Thoracic aorta (tissue), 2 donors: ENCODE measurements at places on chromosomes 2 and 18.

GRCh38 chr2:209661286-209661894, 110.2 kb upstream of the UNC80 start:
- H3K36me3 ChIP-seq, result no peaks in the 10 kb centered on the region
- no peaks in the 10 kb centered on the region for H3K4me1 ChIP-seq
- no peaks in the 10 kb centered on the region for H3K27me3 ChIP-seq
- no peak overlapping the region for H3K27ac ChIP-seq
- no peak overlapping the region for H3K4me3 ChIP-seq
- no peak for DNase-seq

- H3K27me3 ChIP-seq, result no peaks in the 10 kb centered on the region
- no peak overlapping the region for H3K27ac ChIP-seq
- no peak for DNase-seq
- no peaks in the 10 kb centered on the region for H3K36me3 ChIP-seq
- no peak overlapping the region for H3K4me3 ChIP-seq
Observed at GRCh38 chr18:3664563-3665178, 214.7 kb downstream of the TGIF1 start.

- no peaks in the 10 kb centered on the region for H3K27me3 ChIP-seq
- H3K27ac ChIP-seq, result no peak overlapping the region
- no peak overlapping the region for H3K4me3 ChIP-seq
- no peaks in the 10 kb centered on the region for H3K4me1 ChIP-seq
Observed at GRCh38 chr2:203730076-203730729, 23.8 kb downstream of the CD28 start.

DNA sequence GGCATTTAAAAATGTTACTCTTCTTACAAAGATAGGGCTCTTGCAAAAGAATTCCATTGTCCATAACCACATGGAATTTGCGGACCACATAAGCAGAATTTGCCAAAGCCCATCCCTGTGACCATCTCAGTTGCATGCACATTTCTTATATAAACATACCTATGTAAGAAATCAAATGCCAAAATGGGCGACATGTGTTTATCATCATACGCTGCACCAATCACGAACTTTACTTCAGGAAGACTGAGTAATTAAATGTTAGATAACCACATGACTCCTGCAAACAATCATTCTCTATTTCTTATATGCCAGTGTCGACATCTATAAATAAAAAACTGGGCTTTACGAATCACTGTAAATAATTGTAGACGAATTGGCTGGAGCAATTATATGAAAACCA, 186.1 kb upstream of the RBMS1 start:
- no peak overlapping the region for H3K27ac ChIP-seq
- no peak for DNase-seq
- H3K27me3 ChIP-seq, result no peaks in the 10 kb centered on the region
- H3K36me3 ChIP-seq, result no peaks in the 10 kb centered on the region
- no peaks in the 10 kb centered on the region for H3K4me1 ChIP-seq

DNA sequence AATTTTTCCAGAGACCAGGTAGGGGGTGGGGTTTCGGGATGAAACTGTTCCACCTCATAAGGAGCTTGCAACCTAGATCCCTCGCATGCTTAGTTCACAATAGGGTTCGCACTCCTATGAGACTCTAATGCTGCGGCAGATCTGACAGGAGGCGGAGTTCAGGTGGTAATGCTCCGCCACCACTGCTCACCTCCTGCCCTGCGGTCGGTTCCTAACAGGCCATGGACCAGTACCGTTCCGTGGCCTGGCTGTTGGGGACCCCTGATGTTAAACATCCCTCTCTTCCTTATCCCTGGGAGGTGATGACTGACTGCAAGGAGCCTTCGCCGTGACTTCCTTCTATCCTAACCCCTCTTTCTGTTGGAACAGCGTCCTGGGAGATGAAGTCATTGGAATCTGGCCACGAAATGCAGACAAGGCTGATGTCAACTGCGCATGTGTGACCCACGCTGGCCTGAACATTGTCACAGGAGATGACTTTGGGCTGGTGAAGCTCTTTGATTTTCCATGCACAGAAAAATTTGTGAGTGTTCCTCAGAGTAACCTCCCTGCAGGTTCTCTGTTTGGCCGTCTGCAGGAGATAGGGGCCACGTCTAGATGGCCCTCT, 82.4 kb downstream of the RTN4 start:
- no peaks in the 10 kb centered on the region for H3K27me3 ChIP-seq
- H3K4me3 ChIP-seq, result no peak overlapping the region
- H3K4me1 ChIP-seq, result peaks cover 18% of the 10 kb centered on the region

- H3K27ac ChIP-seq, result no peak overlapping the region
- H3K4me3 ChIP-seq, result no peak overlapping the region
- H3K4me1 ChIP-seq, result peaks cover 3% of the 10 kb centered on the region
Observed at GRCh38 chr2:205661281-205661680, 21.0 kb upstream of the NRP2 start.

DNA sequence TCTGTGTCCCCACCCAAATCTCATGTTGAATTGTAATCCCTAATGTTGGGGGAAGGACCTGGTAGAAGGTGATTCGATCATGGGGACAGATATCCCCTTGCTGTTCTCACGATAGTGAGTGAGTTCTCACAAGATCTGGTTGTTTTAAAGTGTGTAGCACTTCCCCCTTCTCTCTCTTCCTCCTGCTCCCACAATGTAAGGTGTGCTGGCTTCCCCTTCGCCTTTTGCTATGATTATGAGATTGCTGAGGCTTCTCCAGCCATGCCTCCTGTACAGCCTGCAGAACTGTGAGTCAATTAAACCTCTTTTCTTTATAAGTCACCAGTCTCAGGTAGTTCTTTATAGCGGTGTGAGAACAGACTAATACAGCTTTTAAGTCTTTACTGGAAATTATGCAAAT, 193.3 kb upstream of the RBBP8 start:
- no peak overlapping the region for H3K4me3 ChIP-seq
- H3K4me1 ChIP-seq, result peaks cover 15% of the 10 kb centered on the region
- no peaks in the 10 kb centered on the region for H3K36me3 ChIP-seq
- no peak for DNase-seq

GRCh38 chr2:64876137-64876647, 113.0 kb upstream of the SLC1A4 start:
- DNase-seq, result peak; percentile 51
- peak overlapping the region; percentile 65 for H3K27ac ChIP-seq
- no peaks in the 10 kb centered on the region for H3K27me3 ChIP-seq

DNA sequence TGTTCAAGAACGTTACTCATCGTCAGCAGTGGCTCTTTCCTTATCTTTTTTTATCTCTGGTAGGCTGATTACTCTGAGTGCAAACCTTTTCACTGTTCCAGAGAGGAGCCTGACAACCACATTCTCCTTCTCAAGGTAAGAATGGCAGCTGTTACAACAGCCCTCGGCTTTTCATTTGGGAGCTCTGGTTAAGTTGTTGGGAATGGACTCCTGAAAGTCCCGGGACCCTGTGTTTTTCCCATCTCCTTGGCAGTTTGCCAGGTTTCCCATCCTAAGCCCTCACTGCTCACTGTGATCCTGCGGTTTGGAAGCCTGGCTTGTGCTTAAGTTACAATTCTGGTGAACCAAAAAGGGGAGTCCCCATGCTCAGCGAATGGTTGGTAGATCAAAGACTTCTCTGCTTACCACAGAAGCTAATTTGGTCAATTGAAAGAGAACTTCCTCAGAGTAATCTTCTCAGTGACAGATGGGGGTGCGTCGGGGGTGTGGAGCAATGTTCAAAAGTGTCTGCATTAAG, 122.3 kb downstream of the LYPD6B start:
- H3K27me3 ChIP-seq, result no peaks in the 10 kb centered on the region
- no peaks in the 10 kb centered on the region for H3K4me1 ChIP-seq
- no peaks in the 10 kb centered on the region for H3K36me3 ChIP-seq
- H3K27ac ChIP-seq, result no peak overlapping the region

GRCh38 chr2:120365236-120365793, 19.4 kb downstream of the INHBB start:
- no peak overlapping the region for H3K4me3 ChIP-seq
- H3K27ac ChIP-seq, result no peak overlapping the region
- DNase-seq, result no peak
- H3K4me1 ChIP-seq, result peaks cover 4% of the 10 kb centered on the region
- H3K27me3 ChIP-seq, result no peaks in the 10 kb centered on the region
- no peaks in the 10 kb centered on the region for H3K36me3 ChIP-seq

- H3K36me3 ChIP-seq, result no peaks in the 10 kb centered on the region
- H3K27ac ChIP-seq, result peak overlapping the region; percentile 97
- no peak for DNase-seq
- H3K27me3 ChIP-seq, result no peaks in the 10 kb centered on the region
- peaks cover 31% of the 10 kb centered on the region for H3K4me1 ChIP-seq
Observed at GRCh38 chr2:238598802-238599530, 172.2 kb downstream of the ASB1 start.

DNA sequence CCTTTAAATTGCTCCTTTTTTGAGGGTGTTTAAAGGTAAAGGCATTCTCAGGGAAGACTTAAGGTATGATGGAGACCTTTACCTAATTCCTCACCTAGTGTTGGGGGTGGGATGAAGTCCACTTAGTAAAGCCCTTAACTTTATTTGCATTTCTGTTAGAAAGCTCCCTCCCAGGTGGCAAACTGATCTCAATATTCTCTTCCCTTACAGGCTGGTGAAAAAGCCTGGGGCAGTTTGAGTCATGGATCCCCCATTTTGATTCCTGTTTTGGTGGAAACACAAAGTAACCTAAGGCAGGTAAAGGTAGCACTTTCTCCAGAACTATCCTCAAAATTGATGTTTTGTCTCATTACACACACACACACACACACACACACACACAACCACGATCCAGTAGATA, 33.8 kb upstream of the HNRNPA3 start:
- no peak overlapping the region for H3K27ac ChIP-seq
- no peaks in the 10 kb centered on the region for H3K36me3 ChIP-seq
- H3K4me3 ChIP-seq, result no peak overlapping the region
- DNase-seq, result no peak
- no peaks in the 10 kb centered on the region for H3K4me1 ChIP-seq

DNA sequence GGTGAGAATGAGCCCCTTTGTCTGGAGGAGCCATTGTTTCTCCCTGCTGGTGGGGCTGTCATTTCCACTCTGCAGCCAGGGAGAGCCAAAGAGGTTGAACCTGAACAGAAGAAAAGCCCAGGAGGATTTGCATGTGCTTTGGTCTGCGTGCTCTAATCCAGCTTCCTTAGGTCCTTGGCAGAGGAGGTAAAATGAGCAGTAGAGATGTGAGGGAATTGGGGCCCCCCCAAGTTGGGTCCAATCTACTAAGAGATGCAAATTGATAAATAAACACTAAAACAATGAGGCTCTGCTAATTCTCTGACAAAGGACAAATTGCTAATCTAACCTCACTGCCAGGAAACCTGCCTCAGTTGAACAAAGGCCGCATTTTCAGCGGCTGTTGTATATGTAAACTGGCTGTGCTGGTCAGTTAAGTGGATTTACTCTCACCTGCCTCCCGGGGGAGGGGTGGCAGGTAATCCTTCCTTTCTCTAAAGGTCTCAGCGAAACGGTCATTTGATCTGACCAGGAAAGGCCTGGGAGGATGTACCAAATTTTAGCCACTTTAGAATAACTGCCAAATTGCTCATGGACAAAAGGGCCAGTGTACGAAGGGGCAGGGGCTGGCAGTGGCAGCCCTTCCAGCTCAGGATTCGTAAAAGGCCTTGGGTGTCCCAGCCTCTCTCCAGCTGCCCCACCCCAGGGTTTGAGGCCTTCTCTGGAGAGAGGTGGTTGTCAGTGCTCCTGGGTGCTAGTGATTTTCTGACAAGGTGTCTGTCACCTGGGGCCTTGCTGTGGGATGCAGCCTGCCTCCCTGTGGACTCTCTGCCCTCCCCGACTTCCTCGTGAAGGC, 193.6 kb downstream of the MIB1 start:
- no peaks in the 10 kb centered on the region for H3K4me1 ChIP-seq
- no peaks in the 10 kb centered on the region for H3K27me3 ChIP-seq
- no peak overlapping the region for H3K27ac ChIP-seq
- DNase-seq, result no peak
- H3K36me3 ChIP-seq, result no peaks in the 10 kb centered on the region
- no peak overlapping the region for H3K4me3 ChIP-seq

DNA sequence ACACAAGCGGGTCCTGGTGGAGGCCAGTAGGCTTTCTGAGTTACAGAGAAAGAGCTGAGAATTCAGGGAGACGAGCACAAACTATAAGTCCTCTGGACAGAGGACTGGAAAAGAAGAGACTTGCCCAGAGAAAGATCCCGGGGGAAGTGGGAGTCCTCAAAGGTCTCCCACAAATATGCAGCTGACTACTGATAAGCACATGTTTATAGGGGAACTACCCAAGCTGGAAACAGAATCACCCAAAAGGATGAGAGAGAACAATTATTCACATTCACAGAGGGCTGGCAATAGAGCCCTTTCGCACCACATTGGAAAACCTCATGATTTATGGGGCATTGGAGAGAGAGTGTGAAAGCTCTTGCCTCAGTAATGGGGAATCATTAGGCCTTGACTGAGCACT, 337.6 kb downstream of the IRS1 start:
- no peak for DNase-seq
- no peaks in the 10 kb centered on the region for H3K27me3 ChIP-seq
- H3K4me3 ChIP-seq, result no peak overlapping the region
- no peak overlapping the region for H3K27ac ChIP-seq

DNA sequence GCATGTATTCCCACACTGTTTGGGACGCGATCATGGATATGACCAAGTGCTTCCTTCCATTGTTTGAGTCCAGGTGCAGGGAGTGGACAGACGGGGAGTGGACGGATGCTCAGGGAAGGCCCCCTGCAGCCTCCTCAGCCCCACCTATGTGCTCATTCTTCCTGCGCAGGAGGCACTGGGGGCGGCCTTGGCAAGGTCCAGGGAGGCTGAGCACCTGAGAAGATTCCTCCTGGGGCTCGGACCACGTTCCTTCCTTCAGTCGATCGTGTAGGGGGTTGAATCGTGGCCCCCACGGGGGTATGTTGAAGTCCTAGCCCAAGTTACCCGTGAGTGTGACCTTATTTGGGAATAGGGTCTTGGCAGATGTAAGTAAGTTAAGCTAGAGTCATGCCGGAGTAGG, 60.4 kb downstream of the ASB1 start:
- H3K4me3 ChIP-seq, result no peak overlapping the region
- no peak overlapping the region for H3K27ac ChIP-seq
- peaks cover 5% of the 10 kb centered on the region for H3K4me1 ChIP-seq
- no peaks in the 10 kb centered on the region for H3K27me3 ChIP-seq

DNA sequence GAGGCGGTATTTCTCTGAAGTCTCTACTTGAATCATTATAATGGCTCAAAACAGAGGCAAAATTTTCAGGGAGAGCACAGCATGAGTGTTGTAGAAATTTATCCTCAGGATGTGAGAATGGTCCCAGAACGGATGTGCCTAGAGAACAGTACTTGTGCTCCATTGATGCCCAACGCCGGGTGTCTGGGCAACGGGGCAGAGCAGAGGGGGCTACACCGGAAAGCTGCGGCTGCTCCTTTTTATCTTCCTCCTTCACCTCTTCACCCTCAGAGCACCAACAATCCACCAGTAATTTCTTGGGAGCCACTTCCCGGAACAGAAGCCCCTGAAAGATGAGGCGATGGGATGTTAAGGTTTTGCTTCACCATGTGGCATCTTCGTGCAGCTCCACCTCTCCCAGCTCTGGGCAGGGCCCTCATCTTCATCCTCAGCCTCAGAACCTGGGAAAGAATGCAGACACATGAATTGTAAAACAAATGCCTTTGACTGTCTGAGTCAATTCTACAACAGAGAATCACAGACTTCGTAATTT, 71.5 kb downstream of the PTGR3 start:
- no peak overlapping the region for H3K27ac ChIP-seq
- H3K36me3 ChIP-seq, result no peaks in the 10 kb centered on the region
- H3K4me3 ChIP-seq, result no peak overlapping the region
- no peaks in the 10 kb centered on the region for H3K4me1 ChIP-seq
